NCI-H1048 (cell line): ENCODE measurements at places on chromosomes 7 and 10.

GRCh38 chr7:70779321-70779720, 352.6 kb upstream of the GALNT17 start:
- DNase-seq: no peak

- no peak for DNase-seq
Observed at GRCh38 chr7:46534664-46535588, 613.9 kb upstream of the IGFBP3 start.

DNA sequence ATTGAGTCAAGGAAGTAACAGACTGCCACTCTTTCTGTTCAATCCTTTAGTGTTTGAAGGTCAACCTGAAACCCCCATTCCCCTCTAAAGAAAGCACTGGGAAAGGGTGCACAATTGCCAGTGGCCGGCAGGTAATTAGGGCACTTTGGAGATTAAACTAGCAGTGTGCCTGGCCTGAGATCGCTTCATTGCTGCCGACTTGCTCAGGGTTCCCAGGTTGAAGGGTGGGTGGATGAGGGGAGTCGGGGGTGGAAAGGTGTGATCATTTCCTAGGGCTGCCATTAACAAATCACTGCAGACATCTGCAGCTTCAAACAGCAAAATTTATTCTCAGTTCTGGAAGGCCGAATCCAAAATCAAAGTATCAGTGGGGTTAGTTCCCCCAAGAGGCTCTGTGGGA, 16.3 kb upstream of the BTBD16 start:
- DNase-seq: no peak

DNA sequence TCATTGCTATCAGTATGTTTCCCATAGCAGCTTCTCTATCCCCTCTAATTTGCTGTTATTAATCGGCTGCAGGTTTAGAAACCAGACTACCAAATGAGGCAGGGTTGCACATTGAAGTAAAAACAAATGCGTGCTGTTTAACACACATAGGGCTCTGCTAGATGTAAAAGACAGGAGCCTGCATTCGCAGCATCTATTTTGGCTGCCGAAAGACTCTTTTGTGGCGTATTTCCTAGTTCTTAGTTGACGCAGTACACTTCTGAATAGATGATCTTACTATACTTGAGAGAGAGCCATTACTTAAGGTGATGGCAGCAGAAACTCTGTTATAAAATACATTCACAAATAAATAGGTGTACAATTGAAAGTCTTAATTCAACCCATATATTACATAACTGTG, 21.4 kb downstream of the SGCE start:
- no peak for DNase-seq

GRCh38 chr7:139619367-139619657, 95.8 kb downstream of the CLEC2L start:
- DNase-seq: no peak

DNA sequence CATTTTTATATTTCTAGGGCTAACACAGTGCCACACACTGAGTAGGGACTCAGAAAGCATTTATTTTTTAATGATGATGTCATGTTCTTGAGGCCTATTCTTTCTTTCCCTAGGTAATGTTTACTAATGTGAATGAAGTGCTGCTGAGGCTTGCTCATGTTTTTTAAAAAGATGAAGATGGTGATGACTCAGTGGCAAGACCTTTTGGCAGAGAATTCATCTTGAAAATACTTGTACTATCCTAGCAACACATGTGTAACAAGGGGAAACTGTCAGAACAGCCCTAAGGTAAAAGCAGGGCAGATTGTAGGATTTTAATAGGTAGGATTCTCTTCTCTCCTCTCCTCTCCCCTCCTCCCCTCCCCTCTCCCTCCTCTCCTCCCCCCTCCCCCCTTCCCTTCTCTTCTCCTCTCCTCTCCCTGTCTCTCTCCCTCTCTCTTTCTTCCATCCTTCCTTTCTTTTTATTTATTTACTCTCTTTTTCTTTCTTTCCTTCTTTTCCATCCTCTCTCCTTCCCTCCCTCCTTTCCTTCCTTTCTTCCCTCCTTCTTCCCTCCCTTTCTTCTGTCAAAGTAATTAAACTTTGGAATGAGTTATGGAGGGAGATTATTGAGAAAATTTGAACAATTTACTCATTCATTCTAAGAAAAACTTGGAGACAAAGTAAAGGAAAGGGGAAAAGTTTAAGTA, 75.3 kb downstream of the ZNF92 start:
- no peak for DNase-seq

GRCh38 chr10:66629996-66630395, 295.8 kb upstream of the LRRTM3 start:
- DNase-seq: no peak

DNA sequence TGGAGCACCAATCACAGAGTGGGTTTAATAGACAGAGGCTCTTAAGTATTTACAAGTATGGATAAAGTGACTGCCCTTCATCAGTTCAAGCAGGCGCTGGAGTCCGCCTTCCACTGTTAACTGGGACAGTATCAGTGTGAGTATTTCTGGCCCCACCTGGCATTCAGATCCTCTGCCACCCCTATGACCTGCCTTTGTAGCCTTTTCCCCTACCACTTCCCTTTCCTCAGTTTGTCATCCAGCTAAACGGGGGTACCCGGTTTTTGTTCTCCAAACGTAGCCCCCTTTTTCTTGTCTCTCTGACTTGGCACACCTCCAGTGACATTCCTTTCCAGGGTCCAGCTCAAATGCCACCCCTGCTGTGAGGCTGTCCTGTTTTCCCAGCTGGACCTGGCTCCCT, 134.4 kb downstream of the SNX10 start:
- DNase-seq: no peak

DNA sequence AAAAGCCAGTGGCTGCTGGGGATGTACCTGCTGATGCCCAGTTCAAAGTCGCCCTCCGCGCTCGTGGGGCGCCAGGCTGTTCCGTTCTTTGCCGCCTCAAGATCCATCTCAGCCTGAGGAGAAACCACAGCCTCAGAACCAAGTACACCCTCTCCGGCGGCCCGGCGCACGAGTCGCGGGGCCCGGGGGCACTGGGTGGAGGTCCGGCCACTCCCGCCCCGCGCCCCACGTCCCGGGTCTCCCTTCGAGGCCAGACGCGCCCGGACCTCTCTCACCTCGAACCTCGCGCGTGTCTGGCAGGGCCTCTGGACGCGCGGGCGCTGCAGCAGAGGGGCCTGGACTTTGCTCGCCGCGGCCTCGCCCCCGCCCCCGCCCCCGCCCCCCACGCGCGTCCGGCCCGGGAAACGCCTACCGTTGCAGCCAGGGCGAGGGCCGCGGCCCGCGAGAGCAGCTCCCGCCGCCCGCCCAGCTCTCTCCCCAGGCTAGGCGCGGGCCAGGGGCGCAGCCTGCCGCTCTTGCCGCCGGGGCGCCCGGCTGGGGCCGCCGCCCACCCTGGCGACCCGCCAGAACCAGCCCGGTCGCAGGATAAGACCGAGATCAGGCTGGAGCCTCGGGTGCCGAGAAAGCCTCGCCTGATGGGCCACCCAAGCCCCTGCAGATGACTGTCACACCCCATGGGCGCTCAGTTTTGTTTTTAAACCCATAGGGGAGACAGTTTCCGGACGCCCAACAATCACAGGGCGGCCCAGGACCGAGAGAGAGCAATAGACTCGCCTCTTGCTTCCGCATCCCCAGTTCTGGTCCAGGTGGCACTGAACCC, at the start of gene ABCB4:
Gene ABCB4 (minus strand): TSS at position 322 of the 820 bp plus-strand sequence. CDS start 215 bp downstream, at position 107.
- no peak for DNase-seq

DNA sequence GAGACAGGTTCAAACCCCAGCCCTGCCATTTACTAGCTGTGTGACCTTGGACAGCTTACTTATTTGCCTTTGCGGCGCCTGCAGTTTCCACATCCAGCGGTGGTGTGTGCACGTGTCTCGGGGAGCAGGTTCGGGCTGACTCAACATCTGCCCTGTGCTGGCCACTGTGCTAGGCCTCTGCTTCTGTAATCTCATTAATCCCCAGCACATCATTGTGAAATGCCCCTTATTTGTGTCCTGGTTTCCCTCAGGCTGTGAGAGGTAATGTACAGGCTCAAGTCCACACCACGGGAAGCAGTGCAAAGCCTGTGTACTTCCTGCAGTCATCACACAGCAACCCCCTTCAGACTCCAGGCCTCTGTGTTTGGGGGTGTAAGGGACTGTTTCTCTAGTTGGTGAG, 285.7 kb downstream of the RPS24 start:
- no peak for DNase-seq

DNA sequence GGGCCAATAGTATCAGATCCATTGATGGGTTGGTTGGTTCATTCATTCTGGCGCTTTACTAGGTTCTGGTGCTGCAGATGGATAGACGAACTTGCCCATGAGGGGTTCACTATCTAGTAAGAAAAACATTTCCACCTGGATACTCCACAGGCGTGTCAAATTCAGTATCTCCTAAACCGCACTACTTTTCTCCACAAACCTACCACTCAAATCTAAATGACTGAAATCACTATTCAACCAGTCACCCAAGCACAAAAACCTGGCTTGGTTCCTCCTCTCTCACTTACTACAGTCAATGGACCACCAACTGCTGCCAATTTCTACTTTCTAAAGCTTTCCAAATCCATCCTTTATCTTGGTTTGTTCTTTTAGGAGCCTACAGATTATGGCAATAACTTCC, 572 bp downstream of the AGK start:
- DNase-seq: no peak

GRCh38 chr7:149027055-149027454, 1.2 kb downstream of the PDIA4 start:
- DNase-seq: no peak

DNA sequence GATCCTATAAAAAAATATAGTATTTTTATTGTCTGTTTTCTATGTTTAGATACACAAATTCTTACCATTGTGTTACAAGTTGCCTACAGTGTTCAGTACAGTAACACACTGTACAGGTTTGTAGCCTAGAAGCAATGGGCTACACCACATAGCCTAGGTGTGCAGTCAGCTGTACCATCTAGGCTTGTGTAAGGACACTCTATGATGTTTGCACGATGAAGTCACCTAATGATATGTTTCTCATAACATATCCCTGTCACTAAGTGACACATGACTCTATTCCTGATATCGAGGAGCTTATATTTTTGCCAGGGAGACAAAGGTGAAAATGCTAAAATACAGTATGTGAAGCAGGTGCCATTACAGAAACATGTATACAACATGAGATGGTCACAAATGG, 18.6 kb downstream of the ZNF25 start:
- no peak for DNase-seq

DNA sequence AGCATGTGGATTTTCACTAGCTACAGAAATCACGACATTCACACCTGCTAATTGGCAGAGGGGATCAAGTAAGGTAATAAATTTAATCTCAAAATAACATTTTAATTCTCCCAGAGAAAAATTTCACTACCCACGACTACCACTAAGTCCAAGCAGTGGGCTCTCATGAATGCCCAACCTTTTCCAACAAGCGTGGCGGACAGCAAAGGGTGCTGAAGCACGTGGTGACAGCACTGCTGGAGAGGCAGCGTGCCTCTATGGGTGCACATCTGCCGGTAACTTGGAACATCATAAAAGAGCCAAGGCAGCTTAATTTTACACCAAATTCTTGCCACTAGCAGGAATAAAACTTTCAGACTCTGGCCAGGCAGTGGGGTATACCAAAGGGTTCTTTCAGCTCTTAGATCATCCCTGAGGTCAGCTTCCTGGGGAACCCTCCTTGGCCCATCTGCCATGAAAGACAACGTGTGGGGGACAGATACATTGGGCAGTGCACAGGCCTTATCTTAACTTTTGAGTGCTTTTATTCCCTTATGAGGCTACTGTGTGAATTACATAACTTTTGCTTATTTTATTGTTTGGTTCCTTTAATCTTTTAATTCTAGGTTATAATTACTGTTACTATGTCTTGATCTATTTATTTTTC, 206.7 kb upstream of the KCTD7 start:
- DNase-seq: no peak

- DNase-seq: no peak
Observed at GRCh38 chr10:9901971-9902370, 1115.7 kb upstream of the CELF2 start.

- DNase-seq: no peak
Observed at GRCh38 chr7:138813945-138814344, 15.9 kb upstream of the ATP6V0A4 start.

DNA sequence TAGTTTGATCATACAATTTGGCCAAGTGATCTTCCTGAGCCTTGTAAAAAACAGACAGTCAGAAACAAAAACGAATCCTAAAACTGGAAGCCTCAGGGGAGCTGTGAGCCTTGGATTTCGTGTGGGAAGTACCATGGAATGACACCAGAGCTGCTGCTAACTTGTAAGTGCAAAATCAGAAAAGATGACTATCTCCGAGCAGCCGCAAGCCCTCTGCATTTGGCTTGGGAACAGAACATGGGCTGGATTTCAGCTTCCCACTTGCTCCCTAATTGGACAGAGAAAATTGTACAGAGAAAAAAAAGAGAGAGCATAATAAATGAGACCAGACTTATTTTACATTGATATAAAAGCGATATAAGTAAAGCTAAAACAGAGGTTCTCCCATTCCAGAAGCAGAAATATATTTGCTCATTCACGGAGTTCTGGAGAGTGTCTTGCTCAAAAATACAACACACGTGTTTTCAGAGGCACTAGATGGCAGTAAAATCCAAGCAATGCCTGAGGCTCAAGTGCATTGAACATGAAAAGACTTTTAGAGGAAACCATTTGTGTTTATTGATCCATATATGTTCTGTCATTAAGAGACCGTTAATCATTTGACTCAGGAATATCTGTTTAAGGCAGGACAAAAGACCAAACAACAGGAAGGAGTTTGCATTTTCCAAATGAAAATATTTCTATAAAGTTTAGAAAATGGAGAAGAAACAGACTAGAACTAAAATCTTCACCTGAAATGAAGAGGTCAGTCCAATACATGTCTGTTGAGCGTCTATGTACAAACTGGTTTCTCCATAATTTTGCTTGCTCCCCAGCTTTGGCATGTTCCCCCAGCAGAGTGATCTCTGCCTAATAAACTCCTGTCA, 78.3 kb upstream of the SLC26A5 start:
- no peak for DNase-seq

GRCh38 chr7:157320608-157320980, 16.2 kb upstream of the DNAJB6 start:
- no peak for DNase-seq

DNA sequence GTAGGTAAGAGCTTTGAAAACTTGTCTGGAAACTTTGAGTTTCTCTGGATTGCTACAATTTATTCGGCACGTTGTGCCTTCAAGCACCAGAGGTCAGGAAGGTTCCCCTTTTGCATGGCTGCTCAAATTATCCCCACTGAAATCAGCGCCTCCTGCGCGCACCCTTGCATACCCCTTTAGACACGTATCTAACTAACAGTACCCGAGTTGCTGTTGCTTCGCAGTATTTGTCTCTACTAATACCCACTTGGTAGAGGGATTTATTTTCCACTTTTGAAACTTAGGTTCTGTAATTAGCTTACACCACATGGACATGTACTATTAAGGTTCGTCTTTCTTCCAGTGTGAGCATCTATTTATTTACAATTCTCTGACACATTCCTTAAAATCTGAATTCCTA, 1.6 kb downstream of the MEOX2 start:
- no peak for DNase-seq

GRCh38 chr7:134605978-134606923, 40.4 kb upstream of the BPGM start:
- DNase-seq: no peak

DNA sequence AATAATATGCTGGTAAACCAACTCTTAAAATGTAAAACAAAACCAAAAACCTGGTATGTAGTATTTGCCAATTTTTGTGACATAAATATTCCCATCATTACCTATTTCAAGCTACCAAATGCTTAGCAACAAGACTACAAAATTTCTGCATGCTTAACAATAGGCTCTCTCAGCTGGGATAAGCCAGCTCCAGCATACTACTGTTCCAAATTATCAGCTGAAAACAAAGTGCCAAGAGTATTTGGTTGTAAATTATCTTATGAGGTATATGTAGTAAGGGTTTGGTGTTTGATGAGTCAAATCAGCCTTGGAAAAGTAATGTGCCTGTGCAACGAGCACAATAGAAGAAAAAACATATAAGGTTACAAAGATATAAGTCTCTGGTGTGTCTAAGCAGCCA, 263.2 kb downstream of the HGF start:
- DNase-seq: no peak
